A549 treated with GW870086 at 1 μM for 4 hours (cell line): ENCODE measurements at places on chromosomes 12 and 14. TPM values are rescaled to one million over a fixed set of nuclear protein-coding genes. Genes with fewer than 3 reads are reported as not detected.

The SCFD1 gene
- 30.5 to 41.9 TPM (median 38.2 TPM) in 5 replicates for total RNA-seq

The CLEC4A gene
- 0.19 to 0.38 TPM in 2 of 5 replicates, not detected in the others for total RNA-seq

The FRMD6 gene
- total RNA-seq = 32.2 to 44.2 TPM (median 38.7 TPM) in 5 replicates

The SPX gene
- 3.4 to 4.4 TPM (median 3.7 TPM) in 5 replicates for total RNA-seq

The LAG3 gene
- total RNA-seq = 0.94 to 2.1 TPM (median 1.5 TPM) in 5 replicates

The CDH24 gene
- total RNA-seq = 3.0 to 4.5 TPM (median 4.3 TPM) in 5 replicates

The ASB2 gene
- total RNA-seq = 0.65 to 1.7 TPM (median 0.75 TPM) in 5 replicates

The RPAP3 gene
- 35.8 to 46.5 TPM (median 40.8 TPM) in 5 replicates for total RNA-seq

The PTPRO gene
- 0.03 to 0.14 TPM in 2 of 5 replicates, not detected in the others for total RNA-seq

The SLC6A12 gene
- 0.72 to 1.4 TPM (median 1.1 TPM) in 5 replicates for total RNA-seq

The SH2B3 gene
- total RNA-seq = 6.1 to 7.1 TPM (median 6.9 TPM) in 5 replicates

The NKX2-1 gene
- 0.05 to 0.10 TPM in 2 of 5 replicates, not detected in the others for total RNA-seq

The WNT1 gene
- 0.24 TPM in 1 of 5 replicates, not detected in the others for total RNA-seq

The RD3L gene
- not detected in 5 replicates for total RNA-seq

The BTBD7 gene
- 8.9 to 13.1 TPM (median 11.6 TPM) in 5 replicates for total RNA-seq

The OTOGL gene
- total RNA-seq = not detected in 5 replicates

The DDHD1 gene
- total RNA-seq = 5.5 to 7.6 TPM (median 6.9 TPM) in 5 replicates

The SIX6 gene
- total RNA-seq = not detected in 5 replicates

The KLHDC1 gene
- 0.16 to 0.25 TPM (median 0.21 TPM) in 4 of 5 replicates, not detected in the other for total RNA-seq

The SPIC gene
- not detected in 5 replicates for total RNA-seq

The SLC2A14 gene
- total RNA-seq = 0.09 TPM in 1 of 5 replicates, not detected in the others

The LMO3 gene
- total RNA-seq = 0.03 TPM in 1 of 5 replicates, not detected in the others

The KRT3 gene
- total RNA-seq = 0.05 to 0.11 TPM (median 0.07 TPM) in 5 replicates

The MTHFD1 gene
- 104 to 116 TPM (median 115 TPM) in 5 replicates for total RNA-seq

The TAS2R42 gene
- total RNA-seq = not detected in 5 replicates

The COL2A1 gene
- total RNA-seq = 0.02 to 0.08 TPM (median 0.06 TPM) in 4 of 5 replicates, not detected in the other

The GNG2 gene
- 2.8 to 4.2 TPM (median 3.8 TPM) in 5 replicates for total RNA-seq
